ENCODE measurements at places on chromosomes 11 and 22.
A peak's percentile ranks its signal among the peaks of the same experiment; 100 is the strongest.

DNA sequence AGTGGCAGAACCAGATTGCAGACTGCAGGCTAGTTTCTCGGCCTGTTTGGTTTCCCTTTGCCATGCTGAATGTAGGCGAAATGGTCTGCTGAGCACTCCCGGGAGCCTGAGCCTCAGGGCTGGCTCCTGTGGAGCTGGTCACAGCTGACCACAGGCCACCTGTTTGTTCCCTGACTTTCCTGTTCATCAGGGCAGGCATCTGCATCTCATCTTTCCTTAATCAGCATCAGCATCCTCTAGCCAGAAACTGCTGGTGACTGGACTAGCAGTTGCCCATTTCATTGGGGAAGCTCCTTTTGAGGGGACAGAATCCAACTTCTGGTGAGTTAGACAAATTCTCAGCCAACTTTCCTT lies 20.2 kb upstream of the C11orf96 start:
- no peak for DNase-seq

DNA sequence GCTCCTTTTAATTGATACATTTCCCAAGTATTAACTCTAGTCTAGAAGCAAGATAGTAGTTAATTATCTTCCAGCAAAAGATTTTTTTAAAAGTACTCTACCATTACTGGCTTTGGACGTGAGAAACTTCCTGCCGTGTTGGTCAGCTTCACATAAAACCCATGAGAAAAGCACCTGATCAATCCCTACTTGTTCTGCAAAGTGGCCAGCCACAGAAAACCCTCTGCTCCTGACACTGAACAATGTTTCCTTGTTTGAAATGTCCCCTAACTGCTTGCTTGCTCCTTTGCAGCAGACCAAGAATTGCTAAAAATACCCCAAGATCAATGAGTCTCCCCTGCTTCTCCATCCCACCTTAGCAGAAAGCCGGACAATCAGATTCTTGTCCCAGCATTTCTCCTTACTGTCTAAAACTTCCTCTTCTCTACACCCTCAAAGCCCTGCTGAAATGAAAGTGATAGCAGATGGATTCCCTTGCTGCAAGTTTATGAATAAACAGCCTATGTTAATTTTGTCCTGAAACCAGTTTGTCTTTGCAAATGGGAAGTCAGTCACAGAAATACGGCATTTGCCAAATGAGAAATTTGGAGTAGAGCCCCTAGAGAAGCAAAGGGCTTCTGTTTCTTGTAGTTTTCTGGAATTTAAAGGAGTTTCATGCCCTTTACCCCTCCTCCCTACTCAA lies 207.1 kb upstream of the ARHGAP20 start:
- DNase-seq, result no peak

GRCh38 chr11:117337076-117337475 lies 9.4 kb downstream of the CEP164 start:
- DNase-seq, result no peak

GRCh38 chr11:60923800-60924109 lies 505 bp upstream of the TMEM132A start:
- DNase-seq, result no peak

DNA sequence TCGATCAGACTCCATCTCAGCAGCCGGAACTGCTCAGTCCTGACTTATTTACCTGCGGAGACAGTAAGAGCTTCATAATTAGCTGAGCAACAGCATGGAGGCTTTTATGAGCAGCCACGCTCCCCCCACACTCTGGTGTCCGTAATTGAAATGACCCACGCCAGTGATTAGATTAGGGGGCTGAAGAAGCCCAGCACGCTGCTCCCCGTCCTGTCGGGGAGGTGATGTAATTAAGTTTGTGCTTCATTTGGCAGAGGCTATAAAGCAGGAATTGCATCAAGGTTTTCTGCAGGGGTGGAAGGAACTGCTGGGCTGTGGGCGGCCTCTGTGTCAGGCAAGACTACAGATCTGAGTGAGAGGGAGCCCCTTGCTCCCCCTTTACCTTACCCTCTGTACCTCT lies 22.8 kb upstream of the HTR3A start:
- DNase-seq, result no peak

- no peak for DNase-seq
These were observed 557.9 kb upstream of the ANO5 start for GRCh38 chr11:21634956-21635355.

GRCh38 chr11:131637469-131638175 lies 267.2 kb downstream of the NTM start:
- no peak for DNase-seq

DNA sequence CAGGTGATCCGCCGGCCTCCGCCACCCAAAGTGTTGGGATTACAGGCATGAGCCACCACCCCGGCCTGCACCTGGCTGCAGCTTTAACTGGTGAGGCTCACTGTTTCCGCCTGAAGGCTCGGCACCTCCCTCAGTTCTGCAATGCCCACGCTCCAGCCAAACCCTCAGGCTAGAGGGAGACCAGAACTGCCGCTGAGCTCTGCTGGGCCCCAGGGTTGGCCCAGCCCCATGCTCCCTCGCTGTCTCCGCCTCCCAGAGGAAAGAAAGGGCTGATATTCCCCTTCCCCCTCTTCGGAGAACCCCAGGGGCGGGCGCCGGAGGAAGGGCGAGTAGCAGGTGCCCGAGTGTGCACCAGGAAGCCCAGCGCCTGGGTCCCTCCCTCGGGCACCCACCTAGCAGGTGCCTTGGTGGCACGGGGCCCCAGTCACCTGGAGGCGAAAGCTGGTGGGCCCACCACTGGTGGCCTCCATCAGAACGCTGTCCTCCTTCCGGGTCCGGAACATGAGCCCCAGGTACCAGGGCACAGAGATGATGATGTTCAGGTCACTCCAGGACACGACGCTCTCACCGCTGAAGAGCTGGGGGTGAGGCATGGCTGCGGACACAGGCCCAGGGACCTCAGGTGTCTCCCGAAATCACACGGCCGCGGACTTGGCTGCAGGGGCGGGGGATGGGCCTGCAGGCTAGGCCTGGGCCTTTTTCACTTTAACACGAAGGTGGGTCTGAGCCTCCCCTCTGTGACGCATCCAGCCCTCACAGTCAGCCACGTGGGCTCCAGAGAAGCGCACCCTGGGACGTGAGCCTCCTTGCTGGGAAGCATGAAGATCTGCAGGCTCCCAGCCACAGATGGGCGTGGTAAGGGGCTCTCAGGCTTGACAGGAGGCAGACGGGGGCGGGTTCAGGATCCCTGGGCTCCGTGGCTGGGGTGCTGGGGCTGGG lies 73.3 kb downstream of the TRMU start:
- DNase-seq, result no peak

DNA sequence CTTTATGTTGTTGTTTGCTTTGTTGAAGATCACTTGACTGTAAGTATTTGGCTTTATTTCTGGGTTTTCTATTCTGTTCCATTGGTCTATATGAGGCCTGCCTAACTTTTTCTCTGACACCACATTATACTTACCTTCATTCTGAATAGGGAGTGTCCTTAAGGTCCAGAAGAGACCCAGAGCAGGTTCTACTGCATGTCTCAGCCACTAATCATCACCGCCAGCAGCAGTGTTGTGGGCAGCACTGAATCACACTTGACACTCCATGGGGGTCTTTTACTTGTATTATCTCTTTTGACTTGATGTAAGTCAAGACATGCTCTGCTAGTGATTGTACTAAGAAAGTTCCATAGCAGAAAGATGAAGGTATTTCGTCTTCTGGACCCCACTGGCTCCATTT lies 274.9 kb downstream of the TENM4 start:
- DNase-seq, result no peak

DNA sequence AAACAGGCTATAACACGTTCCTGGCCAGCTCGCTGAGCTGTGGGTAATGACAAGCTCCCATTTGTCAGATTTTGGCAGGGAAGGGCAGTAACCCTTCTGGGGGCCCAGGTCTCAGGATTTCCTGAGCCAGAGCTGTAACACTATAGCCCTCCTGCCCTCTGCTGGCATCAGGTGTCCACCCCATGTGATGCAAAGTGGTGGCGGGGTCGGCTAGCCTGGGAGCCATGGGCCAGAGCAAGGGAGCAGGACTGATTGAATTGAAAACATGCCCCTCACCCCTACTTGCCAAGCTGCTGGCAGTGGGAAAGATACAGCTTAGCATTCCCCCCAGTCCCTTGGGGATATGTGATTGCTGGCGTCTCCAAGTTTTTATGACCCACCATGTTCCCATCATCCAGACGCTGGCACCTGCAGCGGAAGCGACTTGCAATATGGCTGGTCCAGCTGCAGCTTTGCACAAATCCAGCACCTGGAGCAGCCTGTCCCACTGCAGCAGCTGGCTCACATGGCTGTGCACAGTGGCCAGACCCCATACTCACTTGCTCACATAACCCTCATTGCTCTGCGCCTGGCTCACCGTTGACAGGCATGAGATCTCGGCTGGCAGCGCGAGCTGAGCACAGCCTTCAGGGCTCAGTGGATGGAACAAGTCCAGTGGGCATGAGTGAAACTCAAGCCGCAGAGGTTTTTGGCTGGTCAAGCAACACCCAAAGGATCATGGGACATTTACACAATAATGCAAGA lies 1147.8 kb downstream of the JRKL start:
- no peak for DNase-seq

- peak; percentile 47 for DNase-seq
These were observed 24.8 kb downstream of the APOL1 start for GRCh38 chr22:36277482-36278291.

DNA sequence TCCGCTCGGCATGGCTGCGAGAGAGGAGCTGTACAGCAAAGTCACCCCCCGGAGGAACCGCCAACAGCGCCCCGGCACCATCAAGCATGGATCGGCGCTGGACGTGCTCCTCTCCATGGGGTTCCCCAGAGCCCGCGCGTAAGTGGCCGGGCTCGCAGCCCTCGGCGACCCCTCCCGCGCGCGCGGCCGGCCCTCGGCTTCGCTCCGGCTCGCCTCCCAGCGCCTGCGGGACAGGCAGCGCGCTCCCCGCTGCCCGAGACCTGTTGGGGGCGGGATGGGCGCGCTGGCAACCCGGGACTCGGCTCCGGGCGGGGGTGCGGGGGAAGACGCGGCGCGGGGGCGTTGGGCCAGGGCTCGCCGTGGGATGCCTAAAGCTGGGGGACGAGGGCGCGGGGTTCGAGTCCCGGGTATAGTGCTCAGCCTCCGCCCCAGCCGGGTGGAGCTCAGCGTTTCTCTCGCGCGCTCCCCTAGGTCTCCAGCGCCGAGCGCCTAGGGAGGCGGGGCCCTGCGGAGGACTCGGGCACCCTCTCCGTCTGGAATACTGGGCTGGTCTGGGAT lies 630 bp downstream of the UBASH3B start:
- DNase-seq, result no peak

DNA sequence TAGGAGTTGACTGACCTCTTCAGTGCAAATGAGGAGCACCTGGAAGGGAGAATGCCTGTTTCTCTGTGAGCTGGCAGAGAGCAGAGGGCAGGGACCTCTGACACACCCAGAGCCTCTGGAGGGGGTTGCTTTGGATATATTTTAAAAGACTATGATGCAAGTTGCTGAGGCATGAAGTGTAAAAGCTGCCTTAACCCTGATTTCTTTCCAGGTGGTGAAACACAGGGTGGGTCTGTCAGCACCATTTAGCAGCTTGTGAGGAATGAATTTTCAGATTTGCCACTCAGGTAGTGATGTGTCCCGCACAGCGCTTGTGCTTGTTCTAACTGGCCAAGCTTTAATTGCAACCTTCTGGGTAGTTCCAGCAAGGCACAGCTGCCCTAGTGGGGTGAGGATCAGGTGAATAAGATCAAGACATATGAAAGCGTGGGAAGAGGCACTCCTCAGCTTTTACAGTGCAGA lies 90.2 kb downstream of the SWAP70 start:
- no peak for DNase-seq

DNA sequence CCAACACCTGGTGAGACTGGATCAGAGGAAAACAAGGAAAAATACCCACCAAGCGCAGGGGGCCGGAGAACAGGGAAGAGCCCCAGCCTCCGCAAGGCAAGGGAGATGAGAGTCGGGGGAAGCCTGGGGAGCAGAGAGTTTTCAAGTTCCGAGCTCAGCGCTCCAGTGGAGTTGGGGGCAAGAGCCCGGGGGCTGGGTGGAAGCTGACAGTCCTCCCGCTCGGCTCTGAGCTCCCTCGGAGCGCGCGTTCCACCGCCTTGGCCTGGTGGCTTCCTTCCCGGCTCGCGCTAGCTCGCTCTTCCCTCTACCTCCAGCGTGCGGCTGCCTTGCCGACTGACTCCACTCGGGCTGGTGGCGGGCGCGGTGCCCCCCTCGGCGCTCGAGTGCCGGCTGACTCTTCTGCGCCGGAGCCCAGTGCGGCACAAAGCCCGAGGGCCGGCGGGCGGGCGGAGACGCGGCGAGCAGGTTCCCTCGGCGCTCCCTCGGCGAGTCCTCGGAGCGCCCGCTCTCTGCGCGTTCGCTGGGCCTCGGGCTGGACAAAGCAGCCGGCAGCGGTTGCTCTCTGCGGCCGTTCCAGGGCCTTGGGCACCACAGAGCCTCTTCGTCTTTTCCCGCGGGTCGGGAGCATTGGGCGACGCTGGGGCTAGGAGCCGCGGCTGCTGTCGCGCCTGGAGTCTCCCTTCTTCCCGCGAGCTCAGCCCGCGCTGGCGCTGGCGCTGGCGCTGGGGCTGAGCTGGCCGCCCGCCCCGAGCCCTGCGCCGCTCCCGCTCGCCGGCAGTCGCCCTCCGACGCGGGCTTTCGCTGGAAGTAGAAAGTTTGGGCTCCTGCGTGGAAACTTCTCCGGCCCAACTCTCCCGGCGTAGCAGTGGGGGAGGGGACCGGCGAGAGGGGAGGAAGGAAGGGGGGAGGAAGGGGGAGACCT lies 1.0 kb downstream of the PAX6 start:
- no peak for DNase-seq

- DNase-seq, result no peak
These were observed 93.7 kb downstream of the JRKL start for GRCh38 chr11:96483374-96483955.

GRCh38 chr22:33271390-33272161 lies 213.4 kb upstream of the SYN3 start:
- DNase-seq, result no peak

GRCh38 chr22:44207173-44207980 lies 26.7 kb downstream of the PARVG start:
- no peak for DNase-seq

DNA sequence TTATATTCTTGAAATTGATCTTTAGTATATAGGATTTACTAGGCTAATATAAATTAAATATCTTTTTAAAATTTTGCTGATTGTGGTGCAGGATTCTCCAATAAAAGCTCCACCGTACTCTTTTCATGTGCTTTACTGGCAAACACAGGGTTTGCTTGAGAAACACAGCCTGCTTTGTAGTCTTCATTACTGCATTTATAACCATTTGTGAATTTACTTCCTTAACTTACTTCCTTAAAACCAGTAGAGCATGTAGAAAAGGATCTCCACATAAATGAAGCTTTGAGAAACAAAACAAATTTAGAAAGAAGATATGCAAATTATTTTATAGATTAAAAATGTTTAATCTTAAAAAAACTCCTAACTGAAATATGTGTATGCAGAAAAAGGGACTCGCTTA lies 28.8 kb downstream of the SWAP70 start:
- DNase-seq, result no peak

GRCh38 chr11:69804769-69805508 lies 14.3 kb downstream of the FGF3 start:
- no peak for DNase-seq

DNA sequence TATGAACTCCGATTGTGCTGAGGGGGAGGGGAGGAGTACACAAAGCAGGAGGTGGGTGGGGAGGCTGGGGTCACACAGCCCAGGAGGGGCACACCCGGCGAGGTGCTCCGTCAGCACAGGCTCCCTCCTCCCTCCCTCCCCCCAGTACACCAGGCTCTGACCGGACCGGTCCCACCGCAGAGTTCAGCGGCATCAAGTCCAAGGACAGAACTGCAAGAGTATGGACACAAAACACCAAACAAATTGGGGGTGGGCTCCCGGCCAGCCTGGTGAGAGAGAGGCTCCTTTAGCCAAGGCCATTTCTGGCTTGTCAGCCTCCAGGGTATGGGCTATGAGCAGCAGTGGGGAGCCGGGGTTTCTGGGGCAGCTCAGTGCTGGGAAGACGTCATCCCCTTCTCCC lies 68.3 kb downstream of the ST3GAL4 start:
- DNase-seq, result no peak

All from stimulated activated CD8-positive, alpha-beta memory T cell treated with anti-CD3 and anti-CD28 coated beads, Interleukin-2, amount 100 ng/mL, for 1 hour (primary cell).